Tongue (tissue), 3 donors: ENCODE measurements at places on chromosomes 1 and 21. TPM values are rescaled to one million over a fixed set of nuclear protein-coding genes. Genes with fewer than 3 reads are reported as not detected.

Gene LTN1
- 54.5 TPM for total RNA-seq

DNA sequence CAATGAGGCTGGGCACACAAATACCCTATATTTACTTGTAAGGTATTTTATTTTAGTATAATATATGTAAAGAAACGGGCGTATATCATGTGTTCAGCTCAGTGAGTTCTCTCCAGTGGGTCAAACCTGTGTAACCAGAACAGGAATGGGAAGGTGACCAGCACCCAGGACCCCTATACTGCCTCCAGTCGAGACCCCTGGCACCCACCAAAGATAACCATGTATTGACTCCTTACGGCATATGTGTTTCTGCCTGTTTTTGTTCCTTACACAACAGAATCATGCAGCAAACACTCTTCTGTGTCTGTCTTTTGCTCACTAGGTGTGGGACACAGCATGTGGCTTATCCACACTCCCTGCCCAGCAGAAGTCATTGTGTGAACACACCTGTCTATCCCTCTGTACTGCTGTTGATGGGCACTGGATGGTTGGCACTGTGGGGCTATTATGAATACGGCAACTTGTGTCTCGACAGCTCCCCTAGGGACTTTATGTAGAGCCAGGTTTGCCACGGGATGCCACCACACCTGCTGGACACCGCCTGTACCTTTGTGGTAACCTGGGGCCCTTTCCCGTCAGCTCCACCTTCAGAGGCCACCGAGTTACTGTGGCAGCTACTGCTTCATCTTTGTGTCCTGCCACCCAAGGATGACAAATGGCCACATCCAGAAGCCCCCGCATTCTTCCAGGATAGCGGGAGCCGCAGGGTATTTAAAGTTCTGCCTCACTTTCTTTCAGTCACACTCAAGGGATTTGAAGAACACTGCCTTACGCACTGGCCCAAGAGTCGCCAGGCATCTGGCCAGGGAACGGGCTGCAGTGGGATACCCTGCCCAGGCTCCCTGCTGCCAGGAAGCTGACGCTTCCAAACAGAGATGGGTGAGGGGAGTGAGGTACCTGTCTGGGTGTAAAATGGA is 23.5 kb upstream of the C2CD2 start:
- DNase-seq, result no peak

DNA sequence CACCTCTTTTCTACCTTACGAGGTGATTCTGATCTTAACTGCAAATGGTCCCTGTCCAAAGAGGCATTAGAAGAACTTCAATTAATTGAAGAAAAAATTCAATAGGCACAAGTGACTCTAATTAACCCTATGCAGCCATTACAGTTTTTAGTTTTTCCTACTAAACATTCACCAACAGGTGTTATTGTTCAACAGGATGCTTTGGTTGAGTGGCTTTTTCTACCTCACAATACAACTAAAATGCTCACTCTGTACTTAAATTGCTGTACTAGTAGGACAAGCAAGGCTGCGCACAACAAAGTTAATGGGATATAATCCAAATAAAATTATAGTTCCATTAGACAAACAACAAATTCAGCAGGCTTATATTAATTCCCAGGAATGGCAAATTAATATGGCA is 11.6 kb upstream of the PM20D1 start:
- DNase-seq, result no peak

DNA sequence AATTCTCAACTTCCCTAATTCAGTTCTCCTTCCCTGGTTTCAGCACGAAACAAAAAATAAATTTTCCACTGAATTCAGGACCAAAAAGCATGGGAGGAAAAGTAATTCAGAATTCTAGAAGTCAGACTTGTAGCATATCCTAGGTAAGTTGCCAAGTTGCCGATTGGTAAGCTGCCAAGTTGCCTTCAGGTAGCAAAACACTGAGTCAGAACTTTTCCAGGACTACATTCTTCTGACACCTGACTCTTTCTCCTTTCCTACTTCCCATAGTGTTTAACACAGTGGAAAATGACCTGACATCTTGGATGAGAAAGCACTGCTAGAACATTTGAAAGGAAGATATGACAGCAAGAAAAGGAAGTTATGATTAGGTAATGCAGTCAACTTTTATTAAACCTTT is 322.8 kb downstream of the SPATA17 start:
- DNase-seq, result no peak
